Fibroblast of skin of left biceps (primary cell): ENCODE measurements at places on chromosomes 5 and 9.

DNA sequence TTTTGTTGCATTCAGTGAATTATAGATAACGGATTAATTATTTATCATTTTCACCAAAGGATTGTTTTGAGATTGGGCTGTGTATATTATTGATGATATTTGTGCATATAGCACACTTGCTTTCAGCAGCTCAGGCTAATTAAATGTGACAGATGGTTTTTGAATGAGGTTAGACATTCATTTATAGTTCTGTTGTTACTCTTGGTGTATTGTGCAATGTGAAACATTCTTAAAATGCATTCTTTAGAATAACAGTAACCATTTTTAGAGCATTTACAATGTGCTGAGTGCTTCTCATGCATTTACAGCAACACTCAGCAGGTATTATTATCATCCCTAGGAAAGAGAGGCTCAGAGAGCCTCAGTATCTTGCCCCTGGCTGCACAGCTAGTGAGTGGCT, 23.8 kb downstream of the NANS start:
- DNase-seq = peak; percentile 18

DNA sequence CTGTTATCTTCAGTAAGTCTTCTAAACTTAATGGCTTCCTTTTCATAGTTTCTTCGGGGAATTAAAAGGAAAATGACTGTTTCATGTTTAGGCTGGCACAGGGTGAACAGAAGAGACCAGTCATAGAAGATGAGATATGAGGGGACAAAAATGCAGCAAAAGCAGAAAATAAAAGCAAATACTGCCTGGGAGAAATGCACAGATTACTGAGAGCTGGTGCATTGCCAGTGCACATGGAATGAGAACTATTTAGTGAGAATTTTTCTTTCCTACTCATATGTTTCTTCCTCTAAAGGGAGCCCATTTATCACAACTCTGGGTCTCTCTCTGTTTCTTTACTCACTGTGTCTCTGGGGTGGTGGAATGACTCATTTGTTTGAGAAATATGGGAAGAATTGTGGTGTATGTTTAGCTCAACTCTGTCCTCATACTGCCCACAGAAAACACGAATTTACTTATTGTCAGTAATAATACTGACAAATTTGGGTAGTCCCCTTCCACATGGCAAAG, 25.9 kb upstream of the ANKRD55 start:
- DNase-seq = peak; percentile 96

- no peak for DNase-seq
Observed at GRCh38 chr5:157959370-157959769, 100.4 kb upstream of the CLINT1 start.

GRCh38 chr5:8993031-8993430, 552.8 kb downstream of the SEMA5A start:
- DNase-seq = no peak

DNA sequence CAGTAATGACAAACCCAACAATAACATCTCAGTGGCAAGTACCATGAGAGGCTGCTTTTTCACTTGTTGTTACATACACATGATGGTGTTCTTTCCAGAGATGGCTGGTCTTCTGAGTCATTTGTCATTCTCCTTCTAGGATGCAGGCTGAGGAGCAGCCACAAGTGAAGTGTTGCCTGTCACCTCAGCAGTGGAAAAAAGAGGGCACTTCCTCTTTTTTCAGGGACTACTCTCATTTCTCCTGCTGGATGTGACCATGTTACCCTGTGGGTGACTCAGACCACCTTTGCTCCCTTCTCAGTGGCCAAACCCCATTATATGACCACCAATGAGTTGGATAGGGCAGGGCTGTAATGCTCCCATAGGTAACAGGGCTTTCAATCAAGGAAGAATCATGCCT, 587.0 kb upstream of the ADAMTS16 start:
- no peak for DNase-seq

DNA sequence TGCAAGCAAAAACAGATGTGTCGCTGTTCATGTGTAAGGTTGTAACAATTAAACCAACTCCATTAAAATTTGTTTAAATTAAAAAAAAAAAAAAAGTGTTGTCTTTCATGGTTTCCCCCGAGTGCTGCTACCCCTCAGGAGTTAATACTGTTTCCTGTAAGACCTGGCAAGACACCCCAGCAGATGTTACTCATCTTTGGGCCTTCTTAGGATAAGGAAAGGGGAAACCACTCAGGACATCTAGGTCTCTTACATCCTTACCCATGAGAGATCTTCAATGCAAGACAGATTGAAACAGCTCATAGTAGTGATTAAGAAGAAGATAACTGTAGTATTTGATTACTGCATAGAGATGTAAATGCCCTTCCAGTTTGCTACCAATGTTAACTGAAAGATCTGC, 33.5 kb upstream of the F2R start:
- DNase-seq = no peak

GRCh38 chr5:179310439-179311090, 34.7 kb downstream of the ADAMTS2 start:
- no peak for DNase-seq

- no peak for DNase-seq
Observed at GRCh38 chr5:112367400-112367799, 51.7 kb downstream of the EPB41L4A start.

- no peak for DNase-seq
Observed at GRCh38 chr9:112140936-112141335, 34.2 kb downstream of the SUSD1 start.

- DNase-seq = no peak
Observed at GRCh38 chr5:1801967-1802295, 724 bp downstream of the NDUFS6 start.

DNA sequence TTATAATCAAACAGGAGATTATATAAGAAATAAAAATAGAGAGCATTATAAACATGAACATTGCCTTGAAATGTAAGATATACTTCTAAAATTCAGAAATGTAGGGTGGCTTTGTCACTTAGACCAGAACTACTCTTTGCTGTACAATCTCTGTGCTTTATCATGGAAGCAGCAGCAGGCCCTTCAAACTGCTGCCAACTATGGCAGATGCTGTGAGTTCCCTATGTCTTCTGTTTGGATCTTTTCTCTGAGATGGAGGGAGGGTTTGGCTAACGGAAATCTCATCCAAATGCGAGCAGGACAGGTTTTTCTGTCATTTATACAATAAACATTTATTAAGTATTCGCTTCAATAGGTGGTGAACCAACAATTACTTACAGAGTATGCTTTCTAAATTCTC, 34.8 kb upstream of the RICTOR start:
- DNase-seq = no peak

DNA sequence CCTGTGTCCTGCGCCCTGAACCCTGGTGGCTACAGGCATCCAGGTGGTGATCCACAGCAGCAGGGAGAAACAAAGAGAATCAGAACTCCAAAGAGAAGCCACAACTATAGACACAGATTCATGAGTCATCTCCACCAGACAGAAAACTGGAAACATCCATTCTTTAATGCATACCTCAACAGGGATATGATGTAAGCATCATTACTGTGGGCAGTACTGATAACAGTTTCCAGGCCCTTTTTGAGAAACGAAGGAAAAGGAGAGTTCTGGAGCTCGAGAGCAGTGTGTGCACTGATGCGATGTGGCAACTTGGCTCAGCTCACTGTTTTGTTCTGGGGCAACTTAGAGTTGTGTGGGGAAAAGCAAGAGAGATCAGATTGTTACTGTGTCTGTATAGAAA, 215.6 kb upstream of the ADAMTS16 start:
- no peak for DNase-seq

GRCh38 chr5:10509575-10509974, 54.3 kb upstream of the ANKRD33B start:
- DNase-seq = no peak

DNA sequence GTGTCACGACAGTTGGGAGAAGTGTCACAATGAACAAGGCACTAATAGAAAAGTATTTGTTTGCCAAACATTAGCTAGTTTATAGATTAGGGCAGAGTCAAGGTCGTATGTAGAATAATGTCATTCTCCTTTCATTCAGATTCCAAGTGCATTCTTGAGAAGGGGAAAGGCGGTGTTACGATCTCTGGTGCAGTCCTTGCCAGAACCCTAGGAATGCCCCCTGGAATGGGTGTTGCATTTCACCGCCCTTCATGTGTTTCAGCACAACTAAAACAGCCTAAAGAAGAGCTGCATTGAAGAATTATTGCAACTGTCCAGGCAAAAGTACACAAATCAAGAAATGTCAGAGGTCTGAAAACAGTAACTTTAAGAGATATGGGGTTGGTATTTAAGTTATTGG, 721.0 kb upstream of the WWC1 start:
- DNase-seq = no peak

GRCh38 chr5:68659881-68660280, 433.9 kb upstream of the SLC30A5 start:
- no peak for DNase-seq

DNA sequence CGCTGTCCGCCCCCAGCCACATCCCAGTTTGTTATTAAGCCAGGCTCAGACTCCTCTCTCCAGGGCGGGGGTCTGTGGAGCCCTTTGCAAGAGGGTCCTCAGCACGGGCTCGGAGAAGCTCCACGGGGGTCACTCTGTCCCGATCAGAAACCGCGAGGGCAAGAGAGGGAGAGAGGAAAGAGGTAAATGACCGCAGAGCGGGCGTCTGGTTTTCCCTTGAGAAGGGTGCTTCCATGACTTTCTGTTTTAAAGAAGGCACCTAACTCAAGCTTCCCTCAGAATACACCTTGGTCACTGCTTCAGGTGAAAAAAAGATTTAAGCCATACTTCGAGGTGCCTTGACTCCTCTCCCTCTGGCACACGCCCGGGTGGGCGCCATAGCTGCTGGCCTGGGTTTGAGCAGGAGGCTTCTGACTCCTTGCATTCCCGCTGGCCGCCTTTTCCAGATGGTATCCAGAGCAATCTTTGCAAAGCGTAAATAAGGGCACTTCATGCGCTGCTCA, 5.8 kb upstream of the TERT start:
- DNase-seq = no peak

DNA sequence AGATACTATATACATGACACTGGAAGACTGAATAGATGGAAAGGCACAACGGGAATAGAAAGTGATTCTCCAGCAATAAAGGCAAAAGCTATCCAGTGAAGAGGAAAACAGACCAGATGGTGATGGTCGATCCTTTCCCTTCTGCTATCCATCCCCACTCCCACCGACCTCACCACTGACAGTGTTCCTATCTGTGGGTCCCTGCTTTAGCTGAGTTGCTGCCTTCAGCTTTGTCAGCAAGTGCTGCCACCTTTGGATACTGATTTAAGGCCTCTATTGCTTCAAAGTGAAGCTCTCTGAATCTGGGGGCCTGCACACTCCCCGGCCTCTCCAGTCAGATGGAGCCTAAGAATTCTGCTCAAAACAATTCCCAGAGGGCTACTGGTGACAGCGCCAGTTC, 32.3 kb downstream of the EPB41L4A start:
- DNase-seq = no peak

GRCh38 chr5:39713250-39713916, 288.6 kb upstream of the DAB2 start:
- peak; percentile 8 for DNase-seq

GRCh38 chr9:34701023-34701768, 8.7 kb downstream of the CCL21 start:
- DNase-seq = peak; percentile 5

DNA sequence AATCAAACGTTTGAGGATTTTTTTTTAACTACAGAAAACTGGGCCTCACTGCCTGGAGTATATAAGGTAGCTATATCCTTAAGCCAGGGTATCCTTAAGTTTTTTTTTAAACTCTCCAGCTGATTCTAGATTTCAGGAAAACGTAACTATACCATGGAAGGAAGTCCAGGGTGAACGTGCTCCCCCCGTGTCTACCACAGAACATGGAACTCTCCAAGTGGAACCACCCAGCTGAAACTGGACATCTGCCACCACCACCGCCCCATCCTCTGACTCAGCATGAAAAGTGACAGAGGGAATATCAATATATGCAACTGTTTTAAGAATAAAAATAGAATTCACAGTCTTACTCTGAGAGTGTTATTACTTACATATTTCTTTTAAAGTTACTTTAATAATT, 61.3 kb downstream of the DROSHA start:
- no peak for DNase-seq

- DNase-seq = no peak
Observed at GRCh38 chr5:73652391-73652790, 26.4 kb downstream of the ARHGEF28 start.

GRCh38 chr5:156687514-156687913, 162.6 kb upstream of the PPP1R2B start:
- no peak for DNase-seq

GRCh38 chr5:6468104-6468503, 19.4 kb downstream of the UBE2QL1 start:
- no peak for DNase-seq

DNA sequence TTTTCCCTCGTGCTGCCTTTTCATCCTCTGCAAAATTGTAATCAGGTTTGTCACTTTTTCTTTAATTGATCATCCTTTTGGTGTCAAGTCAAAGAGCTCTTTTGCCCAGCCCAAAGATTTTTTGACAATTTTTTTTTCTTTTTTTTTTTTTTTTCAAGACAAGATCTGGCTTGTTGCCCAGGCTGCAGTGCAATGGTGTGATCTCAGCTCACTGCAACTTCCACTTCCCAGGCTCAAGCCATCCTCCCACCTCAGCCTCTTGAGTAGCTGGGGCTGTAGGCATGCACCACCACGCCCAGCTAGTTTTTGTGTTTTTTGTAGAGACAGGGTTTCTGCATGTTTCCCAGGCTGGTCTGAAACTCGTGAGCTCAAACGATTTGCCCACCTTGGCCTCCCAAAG, 36.7 kb downstream of the CDK7 start:
- peak; percentile 18 for DNase-seq

GRCh38 chr5:61617039-61617438, 285.0 kb downstream of the ZSWIM6 start:
- DNase-seq = no peak

GRCh38 chr9:135379540-135380267, 99.9 kb upstream of the PPP1R26 start:
- no peak for DNase-seq
